AG08395 (cell line): ENCODE measurements at places on chromosomes 6 and 20.

GRCh38 chr6:25177500-25178028, 101.6 kb upstream of the CARMIL1 start:
- no peak for DNase-seq

- DNase-seq = no peak
Observed at GRCh38 chr20:60172346-60172984, 214.2 kb downstream of the CDH26 start.

GRCh38 chr6:119727504-119728219, 378.1 kb upstream of the MAN1A1 start:
- no peak for DNase-seq

- no peak for DNase-seq
Observed at GRCh38 chr6:15348528-15348927, 102.7 kb downstream of the JARID2 start.

DNA sequence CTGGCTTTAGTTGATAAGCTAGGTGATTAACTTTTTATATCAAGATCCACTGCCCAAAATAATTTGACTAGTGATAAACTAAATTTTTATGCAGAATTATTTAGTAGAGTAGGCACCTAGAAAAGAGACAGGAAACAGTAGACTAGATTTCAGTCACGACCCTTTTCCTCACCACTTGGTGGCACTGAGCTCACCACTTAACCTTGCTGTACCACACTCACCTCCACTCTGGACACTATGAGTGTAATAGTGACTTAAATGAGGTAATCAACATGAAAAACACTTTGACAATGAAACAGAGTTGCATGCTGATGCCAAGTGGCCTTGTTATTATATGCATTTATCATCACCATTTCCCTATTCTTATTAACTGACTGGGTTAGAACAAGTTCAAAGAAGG, 730.4 kb downstream of the KIF16B start:
- DNase-seq = no peak

GRCh38 chr6:13194852-13195251, 133.5 kb downstream of the TBC1D7 start:
- DNase-seq = peak; percentile 81

- no peak for DNase-seq
Observed at GRCh38 chr20:62536871-62537401, 61.1 kb upstream of the GATA5 start.

GRCh38 chr6:31115941-31116560, 1.5 kb downstream of the PSORS1C1 start:
- no peak for DNase-seq

DNA sequence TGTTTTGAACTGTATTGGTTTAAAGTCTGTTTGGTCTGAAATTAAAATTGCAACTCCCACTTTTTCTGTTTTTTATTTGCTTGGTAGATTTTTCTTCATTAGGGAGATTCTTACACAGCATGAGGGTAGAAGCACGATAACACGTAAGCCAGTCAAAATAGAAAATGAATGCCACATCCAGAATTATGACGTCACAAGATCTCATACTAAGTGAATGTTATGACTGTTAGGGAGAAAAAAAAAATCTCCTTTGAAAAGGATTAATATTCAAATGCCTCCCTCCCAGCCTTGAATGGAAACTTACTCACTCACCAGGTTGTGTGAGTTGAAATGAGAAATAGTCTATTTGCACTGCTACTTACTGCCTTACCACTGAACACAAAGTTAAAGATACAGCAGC, 670.8 kb downstream of the TFAP2A start:
- DNase-seq = no peak

DNA sequence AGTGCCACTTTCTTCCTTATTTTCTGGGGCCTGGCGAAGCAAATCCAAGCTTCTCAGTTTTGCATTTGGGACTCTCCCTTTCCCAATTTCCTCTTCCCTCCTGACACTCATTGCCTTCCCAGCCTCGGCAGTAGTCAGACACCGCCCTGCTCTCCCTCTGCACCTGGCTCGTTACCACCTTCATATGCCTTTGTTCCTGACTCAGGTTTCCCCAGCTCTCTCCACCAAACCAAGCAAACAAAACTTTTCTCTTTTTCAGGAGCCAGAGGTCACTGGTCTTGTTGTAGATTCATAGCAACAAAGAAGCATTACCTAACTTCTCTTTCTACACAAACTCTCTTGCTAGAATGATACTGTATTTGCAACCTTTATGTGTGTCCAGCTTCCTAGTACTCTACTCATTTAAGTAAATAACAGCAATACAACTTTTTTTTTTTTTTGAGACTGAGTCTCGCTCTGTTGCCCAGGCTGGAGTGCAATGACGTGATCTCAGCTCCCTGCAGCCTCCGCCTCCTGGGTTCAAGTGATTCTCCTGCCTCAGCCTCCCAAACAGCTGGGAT, 9.0 kb upstream of the ZC3H12D start:
- no peak for DNase-seq

- DNase-seq = no peak
Observed at GRCh38 chr20:17833036-17833674, 133.4 kb downstream of the BANF2 start.

GRCh38 chr6:45970326-45970725, 45.3 kb downstream of the CLIC5 start:
- no peak for DNase-seq

- DNase-seq = no peak
Observed at GRCh38 chr6:10309457-10310329, 105.2 kb downstream of the TFAP2A start.

DNA sequence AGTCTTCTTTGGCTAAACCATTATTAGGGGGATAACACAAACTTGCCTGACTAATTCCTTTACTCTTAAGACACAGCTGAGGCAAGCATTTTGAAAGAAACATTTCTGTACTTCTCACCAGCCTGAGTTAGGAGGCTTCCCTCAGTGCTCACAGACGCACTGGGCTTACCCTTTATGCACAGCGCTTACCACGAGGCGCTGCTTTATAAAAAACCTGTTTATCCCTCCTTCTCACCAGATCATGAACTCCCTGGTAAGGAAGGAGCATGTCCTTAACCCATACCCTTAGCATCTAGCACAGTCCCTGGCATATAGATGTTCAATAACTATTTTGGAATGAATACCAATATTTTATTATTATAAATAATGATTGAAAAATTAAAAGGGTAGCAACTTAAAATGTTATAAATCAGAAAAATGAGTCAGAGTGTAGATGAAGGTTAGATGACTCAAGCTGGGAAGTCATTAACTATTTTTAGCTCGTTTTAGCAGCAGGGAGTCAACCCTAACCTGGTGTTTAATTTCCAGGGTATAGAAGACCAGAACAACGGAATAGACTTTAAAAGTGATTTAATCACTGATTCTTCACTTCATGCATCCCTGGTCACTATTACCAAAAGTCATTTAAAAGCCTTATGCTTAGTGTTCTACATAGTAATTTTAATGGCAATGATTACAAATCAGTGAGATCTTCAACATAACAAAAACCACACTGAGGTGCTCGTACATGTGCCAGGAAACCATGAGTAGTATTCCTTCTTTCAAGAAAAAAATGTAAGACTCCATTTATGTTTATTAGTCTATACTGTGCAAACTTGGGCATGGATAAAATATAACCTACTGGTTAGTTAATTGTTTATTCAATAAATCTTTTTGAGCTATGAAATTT, 4.1 kb upstream of the TPD52L1 start:
- DNase-seq = peak; percentile 40

- DNase-seq = no peak
Observed at GRCh38 chr6:105786890-105787655, 299.1 kb upstream of the PRDM1 start.

DNA sequence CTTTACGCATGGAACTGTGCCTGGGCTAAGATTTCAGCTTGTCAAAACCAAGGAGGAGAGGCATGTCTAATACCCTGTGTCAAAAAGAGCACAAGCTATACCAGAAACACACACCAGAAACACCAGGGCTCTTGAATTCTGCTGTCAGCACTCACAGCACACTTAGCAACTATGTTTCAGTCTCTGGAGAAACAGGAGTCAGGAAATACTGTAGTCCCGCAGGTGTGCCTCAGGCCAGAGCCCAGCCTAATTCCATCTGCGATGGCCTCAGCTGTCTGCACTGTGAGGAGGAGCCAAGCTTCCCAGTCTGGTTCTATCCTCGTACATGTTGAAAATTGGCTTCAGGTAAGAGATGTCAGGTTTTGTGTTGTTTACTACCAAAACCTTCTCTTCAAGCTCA, 31.6 kb downstream of the MTRES1 start:
- DNase-seq = no peak

- no peak for DNase-seq
Observed at GRCh38 chr20:58213716-58214115, 14.7 kb downstream of the ANKRD60 start.

GRCh38 chr6:126540161-126540560, 200.2 kb downstream of the CENPW start:
- no peak for DNase-seq

- no peak for DNase-seq
Observed at GRCh38 chr20:47606414-47606982, 104.8 kb downstream of the NCOA3 start.

- no peak for DNase-seq
Observed at GRCh38 chr6:47187893-47188587, 121.7 kb downstream of the TNFRSF21 start.

DNA sequence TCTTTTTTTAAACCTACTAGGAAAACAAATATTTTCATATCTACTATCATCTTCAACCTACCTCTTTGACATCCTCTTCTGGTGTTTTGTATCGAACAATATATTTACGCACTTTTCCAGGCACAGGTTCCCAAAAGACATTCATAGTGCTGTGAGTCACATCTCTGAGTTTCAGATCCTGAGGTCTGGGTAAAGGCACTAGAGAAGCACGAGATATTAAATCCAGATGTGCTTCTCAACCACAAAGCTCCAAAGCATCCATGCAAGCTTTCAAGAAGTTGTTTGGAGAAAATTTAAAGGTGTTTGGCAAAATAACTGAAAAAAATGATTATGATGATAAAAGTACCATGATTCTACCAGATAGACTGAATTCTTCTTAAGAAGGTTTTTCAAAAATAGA, 62.7 kb downstream of the COL12A1 start:
- DNase-seq = peak; percentile 78

- DNase-seq = no peak
Observed at GRCh38 chr6:159083146-159083545, 38.4 kb upstream of the TAGAP start.

GRCh38 chr20:998231-998830, 3.8 kb downstream of the RSPO4 start:
- no peak for DNase-seq

DNA sequence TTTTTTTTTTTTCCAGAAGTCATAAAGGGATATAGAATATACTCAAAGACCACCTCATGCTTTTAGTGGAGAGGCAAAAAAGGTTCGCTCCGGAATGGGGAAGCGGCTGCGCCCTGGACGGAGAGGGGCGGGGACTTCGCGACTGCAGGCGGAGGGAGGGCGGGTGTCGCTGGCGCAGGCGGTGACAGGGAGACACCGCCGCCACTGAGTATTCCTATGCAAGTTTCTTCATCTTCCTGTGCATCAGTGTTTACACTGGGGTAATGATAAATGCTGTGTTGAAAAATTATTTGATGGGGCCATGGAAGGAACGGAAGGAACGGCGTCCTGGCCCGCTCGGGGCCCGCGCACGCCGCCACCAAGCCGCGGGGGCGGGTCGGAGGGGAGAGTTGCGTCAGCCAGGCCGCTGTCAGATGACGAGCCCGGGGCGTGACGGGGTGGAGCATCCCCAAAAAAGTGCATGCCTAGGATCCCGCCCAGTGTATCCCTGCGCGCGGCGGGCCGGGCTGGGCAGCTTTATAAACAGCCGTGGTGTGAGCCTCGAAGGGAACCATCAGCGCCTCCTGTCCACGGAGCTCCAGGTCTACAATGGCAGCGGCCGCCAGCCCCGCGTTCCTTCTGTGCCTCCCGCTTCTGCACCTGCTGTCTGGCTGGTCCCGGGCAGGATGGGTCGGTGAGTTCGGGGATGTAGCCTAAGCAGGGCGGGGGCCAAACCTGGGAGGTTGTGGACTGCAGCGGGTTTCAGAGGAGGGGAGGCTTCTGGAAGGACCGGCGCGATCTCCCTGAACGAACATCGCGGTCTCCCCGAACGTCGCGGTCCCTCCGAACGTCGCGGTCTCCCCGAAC, at the start of gene ULBP1:
Gene ULBP1 (plus strand): TSS at position 482 of the 846 bp plus-strand sequence. CDS start 107 bp downstream, at position 589.
- DNase-seq = peak; percentile 90

- DNase-seq = no peak
Observed at GRCh38 chr20:62234339-62234738, 4.0 kb upstream of the OSBPL2 start.

DNA sequence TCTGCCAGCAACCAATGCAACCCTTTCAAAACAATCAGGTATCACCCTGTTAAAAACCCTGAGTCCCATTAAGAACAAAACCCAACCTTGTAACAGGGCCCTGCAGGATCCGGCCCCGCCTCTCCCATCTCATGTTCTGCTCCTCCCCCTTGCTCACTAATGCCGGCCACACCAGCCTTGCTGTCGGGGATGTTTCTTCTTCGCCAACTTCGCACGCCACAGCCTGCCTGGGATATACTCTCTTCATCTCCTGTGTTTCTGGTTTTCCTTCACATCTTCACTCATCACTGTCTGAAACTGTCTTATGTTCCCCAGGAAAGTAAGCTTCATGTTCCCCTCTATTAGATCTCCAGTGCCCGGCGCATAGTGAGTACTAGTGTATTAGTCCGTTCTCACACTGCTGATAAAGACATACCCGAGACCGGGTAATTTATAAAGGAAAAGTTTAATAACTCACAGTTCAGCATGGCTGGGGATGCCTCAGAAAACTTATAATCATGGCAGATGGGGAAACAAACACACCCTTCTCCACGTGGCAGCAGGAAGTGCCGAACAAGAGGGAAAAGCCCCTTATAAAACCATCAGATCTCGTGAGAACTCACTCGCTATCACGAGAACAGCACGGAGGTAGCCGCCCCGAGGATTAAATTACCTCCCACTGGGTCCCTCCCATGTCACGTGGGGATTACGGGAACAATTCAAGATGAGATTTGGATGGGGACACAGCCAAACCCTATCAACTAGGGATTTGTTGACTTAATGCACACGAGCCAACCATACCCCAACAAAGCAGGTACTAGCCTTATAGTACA, 5.1 kb downstream of the TP53RK start:
- peak; percentile 78 for DNase-seq

DNA sequence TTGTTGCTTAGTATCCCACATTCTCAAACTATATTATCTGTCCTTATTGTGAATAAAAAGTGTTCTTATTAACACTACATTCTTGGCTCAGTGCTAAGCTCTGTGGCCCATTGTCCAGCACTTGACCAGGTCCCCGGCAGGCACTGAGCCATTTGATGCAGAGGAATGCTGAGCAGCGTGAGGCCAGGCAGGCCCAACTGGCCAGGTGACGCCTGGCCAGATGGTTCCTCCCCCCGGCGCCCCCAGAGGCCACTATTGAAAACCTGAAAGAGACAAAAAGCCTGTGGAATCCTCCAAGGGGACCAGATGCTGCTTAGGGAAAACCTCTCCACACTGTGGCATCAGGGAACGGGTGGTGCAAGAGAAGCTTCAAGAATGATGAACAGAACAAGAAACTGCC, 597.5 kb upstream of the JAG1 start:
- DNase-seq = no peak

DNA sequence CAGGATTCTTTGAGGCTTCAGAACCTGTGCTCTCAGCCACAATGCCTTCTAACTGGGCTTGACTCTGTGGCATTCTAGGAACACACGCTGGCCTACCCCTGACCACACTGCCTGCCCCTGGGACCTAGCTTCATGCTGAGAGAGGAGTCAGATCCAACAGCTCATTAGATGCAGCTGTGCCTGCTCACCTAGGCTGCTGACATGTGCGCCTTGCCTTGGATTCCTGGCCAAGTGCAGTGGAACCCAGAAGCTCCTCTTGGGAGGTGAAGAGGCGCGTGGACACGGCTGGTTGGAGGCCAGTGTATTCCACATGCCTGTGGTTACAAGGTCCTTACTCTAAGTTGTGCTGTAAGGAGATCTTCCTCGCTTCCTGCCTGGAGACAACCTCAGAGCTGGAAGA, 24.7 kb upstream of the KCNK16 start:
- DNase-seq = no peak
